ENCODE measurements at places on chromosomes 5 and 9. TPM values are rescaled to one million over a fixed set of nuclear protein-coding genes. Genes with fewer than 3 reads are reported as not detected.

TNFSF15 gene
- 0.50 TPM for total RNA-seq

PCDHGA11 gene
- 12.5 TPM for total RNA-seq

SLC1A1 gene
- total RNA-seq: 27.1 TPM

PRDM9 gene
- total RNA-seq: not detected

ASS1 gene
- 2.7 TPM for total RNA-seq

SMIM15 gene
- 48.7 TPM for total RNA-seq

BSPRY gene
- not detected for total RNA-seq

ANXA2R gene
- total RNA-seq: 2.1 TPM

UNC5A gene
- 0.66 TPM for total RNA-seq

PCDHGA3 gene
- 0.93 TPM for total RNA-seq

FREM1 gene
- total RNA-seq: 0.27 TPM

IFNK gene
- total RNA-seq: not detected

PCDHA8 gene
- total RNA-seq: under 0.01 TPM

SLC36A2 gene
- not detected for total RNA-seq

Data from thoracic aorta endothelial cell (primary cell).